Hippocampal formation (tissue), 2 donors: ENCODE measurements at places on chromosomes 13 and 19.

DNA sequence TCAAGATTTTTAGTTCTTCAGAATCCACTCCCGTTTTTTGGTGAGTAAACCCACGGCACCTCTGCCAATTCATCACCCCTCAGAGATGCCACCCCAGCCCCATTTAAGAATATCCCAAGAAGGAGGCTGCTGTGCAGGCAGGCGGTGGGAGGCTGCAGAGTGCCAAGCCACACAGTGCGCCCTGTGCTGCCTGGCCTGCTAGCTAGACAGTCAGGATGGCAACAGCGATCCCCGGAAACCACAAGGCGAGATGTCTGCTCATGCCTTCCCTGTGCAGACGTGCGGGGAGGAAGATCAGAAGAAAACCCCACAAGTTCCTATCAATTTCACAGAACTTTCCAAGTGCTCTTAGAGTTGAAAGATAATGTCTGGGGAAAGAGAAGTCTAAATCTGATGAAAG, 64.8 kb upstream of the GPR183 start:
- DNase-seq = no peak

- no peak for DNase-seq
Measured at GRCh38 chr13:96809366-96810096, 184.7 kb downstream of the OXGR1 start.

GRCh38 chr13:23959231-23959862, 62.0 kb upstream of the C1QTNF9B start:
- DNase-seq = no peak

- no peak for DNase-seq
Measured at GRCh38 chr13:26589754-26590153, 32.3 kb downstream of the WASF3 start.

- DNase-seq = no peak
Measured at GRCh38 chr13:24614306-24615080, 65.7 kb upstream of the ATP12A start.

DNA sequence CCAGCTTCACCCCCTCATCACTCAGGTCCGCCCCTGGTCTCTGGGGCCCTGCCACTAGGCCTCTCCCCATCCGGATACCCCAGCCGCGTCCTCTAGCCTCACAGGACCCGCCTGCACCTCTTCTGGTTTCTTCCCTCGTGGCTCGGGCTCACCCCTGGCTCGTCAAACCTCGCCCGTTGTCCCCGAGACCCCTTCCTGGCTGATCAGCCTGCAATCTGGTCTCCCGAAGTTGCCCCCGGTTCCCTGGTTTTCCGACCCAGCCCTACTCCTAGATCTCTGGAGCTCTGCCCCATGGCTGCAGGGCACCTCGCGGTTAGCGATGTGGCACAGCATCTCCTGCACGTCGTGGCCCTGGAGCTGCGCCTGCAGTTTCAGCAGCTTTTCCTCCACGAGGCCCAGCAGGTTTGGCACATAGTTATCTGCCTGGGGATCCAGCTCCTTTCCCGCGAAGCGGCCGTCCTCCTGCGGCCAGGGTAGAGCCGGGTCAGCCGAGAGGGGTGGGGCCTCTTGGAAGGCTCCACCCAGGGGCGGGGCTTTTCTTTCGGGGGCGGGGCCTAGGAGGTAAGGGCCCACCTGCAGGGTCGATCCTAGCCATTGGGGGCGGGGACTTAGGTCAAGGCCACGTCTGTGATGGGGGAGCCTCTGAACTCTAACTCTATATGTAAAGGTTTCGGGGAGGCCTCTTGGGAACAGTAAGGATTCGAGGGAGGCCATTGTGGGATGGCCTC, 2.4 kb upstream of the RGL3 start:
- no peak for DNase-seq

- DNase-seq = peak; percentile 56
Measured at GRCh38 chr19:43618921-43619261, 538 bp downstream of the ZNF428 start.

- no peak for DNase-seq
Measured at GRCh38 chr19:58091251-58091995, 6.6 kb downstream of the ZSCAN18 start.
